ENCODE measurements at places on chromosomes 1 and 21.

GRCh38 chr1:203128716-203129500, 1.4 kb downstream of the ADORA1 start:
- no peak for DNase-seq

GRCh38 chr1:58780836-58781452, 2.9 kb downstream of the JUN start:
- no peak for DNase-seq

GRCh38 chr21:29386803-29387202, 88.1 kb downstream of the BACH1 start:
- no peak for DNase-seq

DNA sequence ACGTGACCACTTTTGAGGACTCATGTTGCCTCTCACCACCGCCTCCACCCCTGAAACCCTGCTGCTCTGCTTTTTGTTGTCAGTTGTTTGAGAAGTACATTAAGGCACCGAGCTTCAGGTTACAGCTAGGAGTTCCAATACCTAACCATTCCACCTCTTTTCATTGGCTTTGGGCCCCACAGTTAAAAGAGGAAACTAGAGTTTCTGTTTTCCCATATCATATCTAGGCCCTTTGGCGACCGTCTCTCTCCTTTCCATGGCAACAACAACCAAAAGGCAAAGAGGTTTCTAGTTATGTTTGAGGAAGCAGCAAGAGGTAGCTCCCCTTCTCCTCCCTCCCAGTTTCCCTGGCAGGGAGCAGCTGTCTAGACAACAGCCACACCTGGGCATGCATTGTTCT, 5.9 kb downstream of the ANKRD35 start:
- peak; percentile 95 for DNase-seq

GRCh38 chr1:217133958-217134856, 411.0 kb upstream of the ESRRG start:
- DNase-seq: peak; percentile 11

DNA sequence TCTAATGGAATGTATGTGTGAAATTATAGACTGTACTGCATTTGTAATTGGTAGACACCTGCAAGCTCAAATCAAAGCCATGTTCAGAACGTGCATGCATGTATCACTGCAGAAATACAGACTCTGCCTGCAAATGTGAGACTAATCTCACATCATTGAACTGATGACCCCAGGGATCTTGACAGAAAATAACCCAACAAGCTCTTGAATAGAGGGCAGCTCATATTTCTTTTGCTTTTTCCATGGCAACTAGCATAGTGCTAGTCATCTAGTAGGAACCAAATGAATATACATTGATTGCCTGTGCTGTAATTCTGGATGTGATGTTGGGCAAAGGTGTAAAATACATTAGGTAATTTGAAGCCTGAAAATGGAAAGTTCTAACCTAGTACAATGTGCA, 62.4 kb downstream of the PTPRC start:
- no peak for DNase-seq

GRCh38 chr1:12434174-12434573, 183.8 kb downstream of the DHRS3 start:
- no peak for DNase-seq

DNA sequence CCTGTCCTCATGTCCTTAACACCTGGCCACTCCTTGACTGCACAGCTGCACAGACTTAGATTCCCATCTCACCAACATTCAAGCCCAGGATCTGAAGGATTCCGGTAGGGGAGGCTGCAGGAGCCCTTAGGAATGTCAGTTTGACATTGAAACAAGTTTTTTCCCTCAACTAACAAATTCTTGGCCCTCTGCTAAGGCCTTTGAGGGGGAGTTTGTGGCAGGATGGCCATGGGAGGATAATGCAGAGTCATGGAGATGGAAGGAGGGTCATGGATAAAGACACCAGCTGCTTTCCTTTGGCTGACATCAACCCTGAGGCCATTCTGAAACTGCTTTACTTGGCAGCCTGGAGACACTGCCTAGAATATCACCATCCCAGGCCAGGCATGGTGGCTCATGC, 63.4 kb upstream of the PPP2R5A start:
- no peak for DNase-seq

- DNase-seq: no peak
Observed at GRCh38 chr21:33036430-33037162, 10.9 kb downstream of the OLIG2 start.
